ENCODE measurements at places on chromosomes 11 and 22.
A peak's percentile ranks its signal among the peaks of the same experiment; 100 is the strongest.

DNA sequence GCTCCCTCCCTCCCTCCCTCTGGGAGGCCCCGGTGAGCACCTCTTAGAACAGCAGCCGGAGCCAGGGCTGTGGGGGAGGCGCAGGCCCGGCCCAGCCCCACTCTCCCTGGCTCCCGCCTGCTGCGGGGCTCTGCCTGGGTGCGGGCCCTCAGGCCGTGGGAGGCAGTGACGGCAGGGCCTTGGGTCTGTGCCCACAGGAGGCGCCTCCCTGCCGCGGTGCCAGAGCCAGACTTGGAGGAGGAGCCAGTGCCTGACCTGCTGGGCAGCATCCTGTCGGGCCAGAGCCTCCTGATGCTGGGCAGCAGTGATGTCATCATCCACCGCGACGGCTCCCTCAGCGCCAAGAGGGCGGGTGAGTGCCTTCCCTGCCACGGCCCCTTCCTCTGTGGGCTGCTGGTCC, 9.5 kb downstream of the IRF7 start:
- DNase-seq: no peak

GRCh38 chr11:65182258-65183170, 786 bp downstream of the CAPN1 start:
- DNase-seq: no peak

DNA sequence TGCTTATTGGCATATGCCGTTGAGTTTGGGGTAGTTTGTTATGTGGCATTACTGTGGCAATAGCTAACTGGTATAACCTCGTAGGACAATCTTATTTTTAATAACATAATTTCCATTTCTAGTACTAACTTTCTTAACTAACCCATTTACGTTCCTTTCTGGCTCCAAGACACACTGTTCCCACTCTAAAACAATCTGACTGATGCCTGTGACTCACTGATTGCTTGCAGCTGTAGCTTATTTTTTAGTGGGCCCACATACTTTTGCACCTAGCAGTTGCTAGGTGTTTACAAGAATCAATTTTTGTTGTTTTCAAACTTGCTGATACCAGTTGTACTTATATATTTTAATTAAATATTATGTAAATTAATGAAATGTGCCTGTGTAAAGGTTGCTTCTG, 52.2 kb downstream of the FAT3 start:
- DNase-seq: no peak

DNA sequence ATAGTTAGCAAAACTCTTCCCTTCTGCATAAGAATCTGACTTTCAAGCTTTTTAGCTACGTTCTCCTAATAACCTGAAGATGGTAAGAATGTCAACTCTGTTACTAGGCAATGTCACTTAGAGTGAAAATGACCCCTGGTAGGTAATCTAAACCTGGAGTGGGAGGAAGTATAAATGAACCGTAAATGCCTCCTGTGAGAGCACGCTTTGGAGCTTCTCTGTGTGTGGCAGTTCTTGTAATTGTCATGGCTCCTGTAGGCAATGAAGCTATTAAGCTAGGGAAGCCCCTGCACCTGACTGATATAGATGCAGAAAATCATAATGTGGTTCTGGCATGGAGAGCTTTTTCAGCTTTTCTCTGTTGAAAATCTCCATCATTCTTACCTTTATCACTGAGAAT, 29.4 kb downstream of the CALCA start:
- DNase-seq: no peak

- no peak for DNase-seq
Observed at GRCh38 chr11:16874275-16874975, 136.0 kb downstream of the C11orf58 start.

DNA sequence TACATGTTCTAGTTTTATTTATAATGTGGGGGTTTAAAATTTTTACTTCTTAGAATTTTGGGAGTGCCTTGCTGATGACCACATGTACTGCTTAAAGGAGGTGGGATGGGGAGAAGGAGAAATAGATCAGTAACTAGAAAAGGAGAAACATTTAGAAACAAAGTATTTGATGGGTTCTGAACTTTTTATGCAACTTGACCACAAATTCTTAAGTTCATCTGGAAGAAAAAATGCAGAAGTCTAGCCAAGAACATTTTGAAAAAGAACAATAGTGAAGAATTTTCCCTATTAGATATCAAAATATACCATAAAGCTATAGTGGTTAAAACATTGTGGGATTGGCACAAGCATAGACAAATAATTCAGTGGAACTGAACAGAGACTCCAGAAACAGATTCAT, 73.3 kb upstream of the AMPD3 start:
- no peak for DNase-seq

GRCh38 chr22:38180841-38181452, 683 bp downstream of the PLA2G6 start:
- peak; percentile 20 for DNase-seq

DNA sequence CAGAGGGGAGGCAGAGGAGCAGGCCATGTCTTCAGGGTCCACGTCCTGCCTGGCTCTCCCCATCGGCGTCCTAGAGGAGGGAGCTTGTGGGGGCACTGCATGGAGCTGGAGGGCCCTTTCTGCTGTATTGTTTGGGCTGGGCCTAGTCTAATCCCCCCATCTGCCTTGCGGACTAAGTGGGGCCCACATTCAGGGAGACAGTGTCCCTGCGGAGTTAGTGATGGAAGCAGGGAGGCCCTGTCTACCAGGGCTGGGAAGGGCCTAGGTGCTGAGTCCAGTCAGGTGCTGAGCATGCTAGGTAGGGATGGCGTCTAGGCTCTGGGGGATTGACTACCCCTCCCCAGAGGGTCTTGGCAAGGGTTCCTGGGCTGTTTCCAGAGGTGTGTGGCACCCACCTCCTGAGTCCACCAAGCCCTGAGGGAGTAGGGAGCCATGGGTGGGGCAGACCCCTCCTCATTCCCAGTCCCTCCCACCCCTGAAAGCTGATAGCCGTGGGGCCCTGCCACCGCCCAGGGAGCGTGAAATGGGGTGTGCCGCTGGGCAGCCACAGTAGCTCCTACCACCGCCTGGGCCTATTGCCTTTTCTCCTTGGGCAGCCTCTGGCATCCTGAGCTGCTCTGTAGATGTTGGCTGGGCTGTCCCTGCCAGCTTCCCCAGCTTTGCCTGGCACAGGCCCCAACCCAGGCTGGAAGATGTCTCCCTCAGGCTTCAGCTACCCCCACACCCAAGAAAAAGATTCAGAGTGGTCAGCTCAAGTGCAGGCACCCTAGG, 1.9 kb upstream of the POLD4 start:
- no peak for DNase-seq

GRCh38 chr11:35907648-35908431, 36.0 kb upstream of the LDLRAD3 start:
- no peak for DNase-seq

GRCh38 chr11:48096588-48097525, 116.5 kb downstream of the PTPRJ start:
- DNase-seq: no peak

DNA sequence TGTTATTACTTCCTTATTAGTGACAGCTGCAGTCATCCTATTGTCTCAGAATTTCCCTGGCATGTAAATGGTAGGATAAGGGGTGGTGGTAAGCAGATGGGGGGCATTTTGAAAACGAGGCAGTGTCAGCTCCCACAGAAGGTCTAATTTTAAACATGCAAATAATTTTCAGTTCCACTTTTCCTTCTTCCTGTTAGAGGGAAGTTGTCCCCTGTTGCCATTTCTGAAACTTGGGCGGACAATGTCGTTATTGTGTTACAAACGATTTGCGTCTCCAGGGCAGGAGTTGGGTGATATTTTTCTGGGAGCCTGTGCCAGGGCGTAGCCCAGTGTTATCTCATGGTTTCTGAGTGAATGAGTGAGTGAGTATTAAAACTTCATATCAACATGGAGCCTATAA, 7.4 kb downstream of the PTPRJ start:
- DNase-seq: no peak

- no peak for DNase-seq
Observed at GRCh38 chr11:128206461-128206860, 380.9 kb downstream of the ETS1 start.

DNA sequence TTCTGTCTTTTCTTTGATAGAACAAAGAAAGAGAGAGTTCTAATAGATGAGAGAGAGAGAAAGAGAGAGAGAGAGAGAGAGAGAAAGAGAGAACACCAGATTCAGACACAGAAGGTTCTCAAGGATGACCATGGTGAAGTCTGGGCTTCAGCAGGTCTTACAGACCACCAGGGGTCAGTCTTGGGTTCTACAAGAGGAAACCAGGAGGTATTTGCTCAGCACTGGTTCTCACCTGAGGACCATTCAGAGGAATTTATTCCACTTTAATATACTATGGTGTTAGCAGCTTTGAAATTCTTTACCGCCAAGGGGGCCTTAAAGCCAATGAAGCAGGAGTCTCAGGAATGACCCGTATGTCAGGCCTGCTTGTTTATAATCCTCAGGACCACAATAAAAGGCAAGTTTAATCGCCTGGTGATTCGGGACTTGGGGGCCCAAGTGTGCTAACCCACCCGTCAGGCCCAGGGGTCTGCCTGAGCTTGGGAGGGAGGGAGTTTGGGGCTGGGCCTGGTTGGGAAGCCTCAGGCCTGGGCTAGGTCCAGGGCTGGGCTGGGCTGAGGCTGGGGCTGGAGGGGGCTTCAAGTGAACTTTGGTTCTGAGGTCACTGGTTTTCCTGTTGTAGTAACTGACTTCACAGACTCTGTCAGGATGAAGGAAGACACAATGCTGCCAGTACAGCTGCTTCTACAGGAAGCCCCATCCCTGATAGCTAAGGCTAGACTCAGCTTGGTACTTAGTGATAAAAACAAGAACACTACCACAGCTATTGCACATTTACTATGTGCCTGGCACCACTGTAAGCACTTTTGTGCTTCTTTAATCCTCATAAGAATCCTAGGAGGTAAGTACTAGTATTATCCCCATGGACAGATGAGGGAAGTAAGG, 179.2 kb upstream of the ZBED5 start:
- peak; percentile 30 for DNase-seq

DNA sequence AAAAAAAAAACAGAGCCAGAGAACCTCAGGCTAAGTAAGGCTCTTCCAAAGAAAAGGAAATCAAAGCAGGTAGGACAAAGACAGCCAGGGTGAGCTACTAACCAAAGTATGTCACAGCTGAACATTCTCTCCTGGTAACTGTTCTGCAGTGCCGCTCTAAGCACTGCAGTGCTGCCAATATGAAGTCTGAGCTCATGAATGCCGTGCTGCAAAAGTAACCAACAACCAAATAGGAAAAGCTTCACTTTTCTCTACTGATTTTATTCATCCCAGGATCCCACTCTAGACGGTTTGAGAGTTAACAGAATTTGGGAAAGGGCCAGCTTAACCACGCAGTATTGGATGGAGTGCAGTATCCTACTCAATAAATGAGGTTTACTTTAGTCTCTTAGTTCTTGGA, 3.5 kb downstream of the SIK3 start:
- no peak for DNase-seq

DNA sequence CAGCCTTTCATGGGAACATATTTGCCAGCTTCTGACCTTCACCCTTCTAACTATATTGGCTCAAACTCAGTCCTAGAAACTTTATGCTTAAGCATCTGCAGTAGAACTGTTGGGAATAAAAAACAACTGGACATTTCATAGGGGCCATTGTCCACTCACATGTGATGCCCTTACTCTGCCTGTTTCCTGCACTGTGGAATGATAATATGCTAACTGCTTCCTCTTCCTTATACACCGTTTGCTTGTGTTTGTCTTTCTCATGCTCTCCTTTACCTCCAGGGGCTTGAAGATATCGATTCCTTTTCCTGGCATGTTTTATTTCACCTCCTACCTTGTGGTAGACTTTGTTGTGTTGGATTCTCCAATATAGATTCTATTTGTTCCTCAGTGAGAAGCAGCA, 333.0 kb upstream of the DDI1 start:
- DNase-seq: no peak

DNA sequence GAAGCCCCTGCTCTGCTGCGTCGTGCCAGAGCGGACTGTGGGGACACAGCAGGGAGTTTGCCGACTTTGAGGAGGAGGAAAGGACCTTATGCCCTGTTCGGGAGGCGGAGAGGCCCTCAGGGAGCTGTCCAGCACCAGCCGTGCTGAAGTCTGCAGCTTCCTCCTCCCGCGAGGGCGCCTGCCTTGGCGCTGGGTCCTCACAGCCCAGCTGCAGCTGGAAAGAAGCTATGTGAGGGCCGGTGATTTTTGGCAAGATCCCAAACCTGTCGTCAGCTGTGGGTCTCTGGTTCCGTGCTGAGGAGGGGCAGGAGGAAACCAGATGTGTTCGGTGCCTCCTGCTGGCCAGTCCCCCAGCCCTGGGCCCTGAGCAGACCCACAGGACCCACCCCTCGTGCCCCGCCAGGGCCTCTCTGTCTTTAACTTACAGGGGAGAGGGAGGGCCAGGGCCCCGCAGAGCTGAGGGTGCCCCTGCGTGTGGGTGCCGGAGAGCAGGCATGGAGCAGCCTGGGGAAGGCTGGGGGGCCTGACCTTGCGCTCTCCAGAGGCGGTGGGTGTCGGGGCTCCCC, 12.0 kb downstream of the BRSK2 start:
- peak; percentile 44 for DNase-seq

DNA sequence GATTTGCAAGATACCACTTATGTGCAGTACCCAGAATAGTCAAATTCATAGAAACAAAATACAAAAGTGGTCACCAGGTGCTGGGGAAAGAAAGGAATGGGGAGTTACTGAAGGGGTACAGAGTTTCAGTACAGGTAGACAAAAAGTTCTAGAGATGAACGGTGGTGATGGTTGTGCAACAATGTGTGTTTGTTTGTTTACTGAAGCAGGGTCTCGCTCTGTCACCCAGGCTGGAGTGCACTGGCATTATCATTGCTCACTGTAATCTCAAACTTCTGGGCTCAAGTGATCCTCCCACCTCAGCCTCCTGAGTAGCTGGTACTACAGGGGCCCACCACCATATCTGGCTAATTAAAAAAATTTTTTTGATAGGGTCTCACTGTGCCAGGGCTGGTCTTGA, 12.1 kb downstream of the UBE2L6 start:
- DNase-seq: no peak

GRCh38 chr22:28779833-28780232, 7.3 kb downstream of the CCDC117 start:
- no peak for DNase-seq

DNA sequence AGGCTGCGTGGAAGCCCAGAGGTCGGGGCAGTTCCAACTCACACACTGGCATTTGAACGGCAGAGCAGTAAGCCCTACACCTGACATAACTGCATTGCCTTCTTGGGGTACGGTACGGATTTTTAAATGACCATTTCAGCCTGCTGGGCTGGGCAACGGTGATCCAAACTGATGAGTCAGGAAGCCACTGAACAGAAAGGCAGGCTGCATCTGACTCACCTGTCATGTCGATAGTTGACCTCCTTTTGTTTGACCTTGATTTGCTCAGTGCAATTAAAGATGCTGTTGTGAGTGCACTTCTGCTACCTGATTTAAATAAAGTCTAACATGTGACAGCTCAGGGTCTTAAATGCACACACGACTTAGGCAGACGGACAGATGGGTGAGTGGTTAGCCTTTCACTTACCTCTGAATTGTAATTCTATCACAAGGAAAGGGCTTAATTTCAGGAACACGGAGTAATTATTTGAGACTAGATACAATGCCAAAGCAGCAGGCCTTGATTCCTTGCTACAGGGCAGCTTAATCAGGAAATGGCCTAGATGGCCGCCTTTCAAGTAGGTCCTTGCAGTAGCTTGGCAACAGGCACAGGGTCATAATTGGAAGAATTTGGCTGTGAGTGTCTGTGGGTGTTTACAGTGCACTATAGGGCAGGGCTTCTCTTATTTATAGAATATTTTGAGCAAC, 52.2 kb downstream of the BMAL1 start:
- no peak for DNase-seq

GRCh38 chr11:20075627-20076026, 84.6 kb downstream of the DBX1 start:
- DNase-seq: no peak

Measured in stimulated activated CD4-positive, alpha-beta T cell treated with anti-CD3 and anti-CD28 coated beads, Interleukin-4, amount 100 ng/mL, for 24 hours (primary cell).